ENCODE measurements at places on chromosomes 4 and X. TPM values are rescaled to one million over a fixed set of nuclear protein-coding genes. Genes with fewer than 3 reads are reported as not detected.

Gene IL2
- total RNA-seq: not detected

Gene GJB1
- total RNA-seq: not detected

Gene RNF175
- not detected for total RNA-seq

Gene RXFP1
- not detected for total RNA-seq

Gene FAM236D
- not detected for total RNA-seq

GRCh38 chr4:107122736-107123135 lies 86.6 kb upstream of the DKK2 start:
- no peak overlapping the region for H3K27ac ChIP-seq
- DNase-seq: no peak
- no peak overlapping the region for H3K4me3 ChIP-seq
- H3K4me1 ChIP-seq: no peaks in the 10 kb centered on the region
- H3K36me3 ChIP-seq: no peaks in the 10 kb centered on the region
- no peaks in the 10 kb centered on the region for H3K27me3 ChIP-seq

DNA sequence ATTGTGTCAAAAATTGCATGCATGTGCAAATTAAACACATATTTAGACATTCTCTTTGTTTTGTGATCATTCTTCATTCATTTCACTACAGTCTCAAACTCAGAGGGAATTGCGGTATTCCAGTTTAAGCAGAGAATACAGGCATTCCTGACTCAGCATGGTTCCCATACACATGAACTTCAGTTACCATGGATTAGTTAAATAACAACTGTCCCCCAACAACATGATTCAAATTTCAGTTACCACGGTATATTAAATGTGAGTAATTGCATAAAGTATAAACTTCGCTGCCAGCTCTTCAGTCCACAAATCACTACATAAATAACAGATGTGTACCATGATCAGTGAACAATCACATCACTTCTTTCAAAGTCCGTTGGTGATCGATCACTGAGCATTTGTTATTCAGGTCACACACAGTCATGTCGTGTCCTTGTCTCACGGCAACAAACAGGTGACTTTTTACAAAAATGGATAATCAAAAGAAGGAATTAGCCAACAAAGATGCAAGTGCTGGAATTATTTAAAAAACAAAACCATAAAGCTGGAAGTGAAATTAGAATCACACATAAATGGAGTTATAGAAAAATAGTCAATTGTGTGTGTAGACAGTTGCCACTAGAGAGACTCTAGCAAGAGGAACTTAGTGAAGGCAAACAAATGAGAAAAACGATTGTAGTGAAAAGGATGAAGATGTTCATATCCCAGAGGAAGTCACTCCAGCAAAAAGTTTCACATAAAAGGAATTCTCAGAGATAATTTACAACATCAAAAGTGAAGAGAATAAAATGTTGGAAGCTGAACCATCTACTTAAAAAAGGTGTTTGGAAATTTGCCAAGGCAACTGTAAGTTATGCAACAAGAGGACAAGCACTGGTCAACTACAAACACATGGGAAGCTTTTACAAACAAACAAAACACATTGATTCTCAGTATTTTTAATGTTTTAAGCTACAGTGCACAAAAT lies 138.6 kb upstream of the SMARCAD1 start:
- H3K27me3 ChIP-seq: no peaks in the 10 kb centered on the region
- DNase-seq: no peak
- no peak overlapping the region for H3K27ac ChIP-seq
- H3K4me1 ChIP-seq: no peaks in the 10 kb centered on the region

DNA sequence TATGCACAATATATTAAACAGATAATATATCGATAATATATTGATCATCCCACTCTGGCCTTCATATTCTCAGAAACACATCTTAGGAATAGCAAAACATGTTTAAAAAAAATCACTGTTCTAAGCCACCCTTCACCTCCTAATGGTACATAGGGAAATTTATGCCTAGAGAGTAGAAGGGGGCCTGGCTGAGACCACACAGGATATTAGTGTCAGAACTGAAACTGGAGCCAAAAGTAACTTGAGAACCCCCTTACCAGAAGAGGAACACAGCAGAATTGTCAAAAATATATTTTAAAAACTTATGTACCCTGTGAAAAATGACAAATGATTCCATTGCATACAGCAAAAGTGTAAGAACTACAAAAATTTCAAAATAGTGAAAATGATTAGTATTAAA lies 173.1 kb downstream of the VSIG4 start:
- H3K4me3 ChIP-seq: no peak overlapping the region
- peaks cover 44% of the 10 kb centered on the region for H3K4me1 ChIP-seq
- no peaks in the 10 kb centered on the region for H3K27me3 ChIP-seq
- peaks cover 3% of the 10 kb centered on the region for H3K36me3 ChIP-seq
- no peak for DNase-seq

- H3K36me3 ChIP-seq: no peaks in the 10 kb centered on the region
- H3K27me3 ChIP-seq: no peaks in the 10 kb centered on the region
- H3K27ac ChIP-seq: no peak overlapping the region
- no peak for DNase-seq
- H3K4me3 ChIP-seq: no peak overlapping the region
- H3K4me1 ChIP-seq: no peaks in the 10 kb centered on the region
Observed at GRCh38 chrX:475926-476723, 89.4 kb upstream of the PPP2R3B start.

Gene ZNF157
- total RNA-seq: 0.19 TPM

GRCh38 chr4:182801636-182802035 lies 115.5 kb downstream of the DCTD start:
- no peak for DNase-seq
- H3K27me3 ChIP-seq: peaks cover 7% of the 10 kb centered on the region
- H3K36me3 ChIP-seq: no peaks in the 10 kb centered on the region
- H3K4me3 ChIP-seq: no peak overlapping the region

DNA sequence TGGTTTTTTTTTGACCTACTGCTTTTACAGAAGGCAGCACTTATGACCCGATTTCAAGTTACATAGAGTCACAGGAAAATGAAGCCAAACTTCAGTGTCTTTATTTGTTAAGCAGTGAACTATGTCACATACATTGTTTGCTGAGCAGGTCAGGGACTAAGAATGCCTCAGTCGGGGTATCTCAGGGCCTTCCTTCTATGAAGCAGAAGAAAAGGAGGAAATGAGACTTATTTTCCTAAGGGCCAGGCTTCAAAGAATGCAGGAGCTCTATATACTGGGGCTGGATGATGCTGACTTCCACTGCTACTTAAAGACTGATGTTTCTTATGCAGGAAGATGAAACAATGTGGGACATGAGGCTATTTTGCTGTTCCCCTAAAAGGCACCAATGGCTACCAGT lies 558.4 kb upstream of the IGFBP7 start:
- no peak overlapping the region for H3K27ac ChIP-seq
- no peaks in the 10 kb centered on the region for H3K27me3 ChIP-seq
- no peak for DNase-seq
- H3K36me3 ChIP-seq: no peaks in the 10 kb centered on the region
- H3K4me1 ChIP-seq: no peaks in the 10 kb centered on the region

Measured in activated CD8-positive, alpha-beta memory T cell treated with anti-CD3 and anti-CD28 coated beads, Interleukin-2, amount 10 ng/mL, durations not matched to agents 7 days and 5 days (primary cell).